ENCODE measurements at places on chromosomes 13 and 19.

DNA sequence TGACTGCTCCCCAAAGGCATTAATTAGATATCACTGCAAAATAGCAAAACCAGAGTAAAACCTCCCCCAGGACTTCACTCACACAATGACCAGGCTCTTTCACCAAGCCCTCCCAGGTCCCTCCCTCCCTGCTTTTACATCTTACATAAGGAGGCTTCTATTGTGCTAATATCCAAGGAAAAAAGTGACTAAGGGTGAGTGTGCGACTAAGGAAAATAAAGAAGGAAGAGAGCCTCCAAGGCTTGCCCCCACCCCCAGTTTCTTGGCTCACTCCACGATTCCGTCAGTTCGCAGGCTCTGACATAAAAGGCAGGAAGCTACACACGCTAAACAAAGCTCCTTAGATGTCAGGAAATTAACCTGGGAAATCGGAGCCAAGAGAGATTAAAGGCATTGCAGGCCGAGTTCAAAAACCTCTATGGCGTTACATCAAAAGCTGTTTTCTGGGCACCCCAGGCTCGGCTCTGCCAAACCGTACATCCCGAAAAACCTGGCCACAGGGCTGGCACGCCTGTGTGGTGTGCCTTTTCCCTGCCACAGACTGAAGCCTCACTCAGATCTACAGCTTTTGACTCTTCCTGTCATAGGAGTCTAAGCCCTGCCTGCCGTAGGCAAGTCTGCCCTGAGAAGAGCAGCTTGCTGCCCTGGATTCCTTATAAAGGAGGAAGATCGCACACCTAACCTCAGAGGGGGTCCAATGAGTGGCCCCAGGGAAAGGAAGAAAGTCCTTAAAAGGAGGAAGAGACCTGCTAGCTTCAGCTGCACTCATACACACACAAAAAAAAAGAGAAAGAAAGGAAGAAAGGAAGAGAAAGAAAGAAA is 67.0 kb upstream of the SERP2 start:
- DNase-seq = no peak

DNA sequence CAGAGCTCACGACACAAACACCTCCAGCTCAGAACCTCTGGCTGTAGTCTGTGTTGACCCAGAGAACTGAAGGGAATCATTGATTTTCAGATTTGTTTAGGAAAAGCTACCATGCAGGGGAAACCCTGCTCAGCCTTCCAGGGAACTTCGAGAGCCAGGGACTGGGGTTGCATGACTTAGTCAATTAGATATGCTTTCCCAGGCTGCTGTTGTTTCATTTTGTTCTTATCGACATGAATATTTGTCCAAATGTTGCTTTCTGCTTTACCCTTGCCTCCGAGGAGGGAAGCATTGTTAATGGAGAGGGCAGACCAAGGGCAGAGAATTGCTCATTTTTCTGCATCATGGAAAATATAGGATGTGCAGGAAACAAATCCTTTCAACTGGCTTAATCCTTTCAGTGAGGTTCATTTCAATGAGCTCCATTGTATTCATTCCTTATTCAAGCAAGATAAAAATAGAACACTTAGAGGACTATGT is 82.5 kb downstream of the KLF5 start:
- no peak for DNase-seq

DNA sequence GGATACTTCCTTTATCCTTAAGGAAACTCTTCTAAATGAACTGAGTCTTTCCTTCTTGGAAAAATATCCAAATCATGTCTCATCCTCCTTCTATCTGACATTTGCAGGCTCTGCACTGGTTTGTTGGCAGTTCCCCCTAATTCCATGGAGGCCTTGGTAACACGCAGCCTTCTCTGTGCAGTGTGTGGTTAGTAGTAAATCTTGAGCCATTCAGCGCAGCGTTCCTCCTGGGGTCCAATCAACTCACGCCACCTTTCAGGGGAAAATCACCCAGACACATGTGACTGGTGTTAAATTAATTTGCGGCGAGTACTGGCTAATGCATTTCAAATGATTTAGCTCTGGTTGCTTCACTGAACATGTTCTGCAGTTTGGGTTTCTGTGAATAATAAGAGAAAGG is 21.0 kb upstream of the CBY2 start:
- DNase-seq = no peak

DNA sequence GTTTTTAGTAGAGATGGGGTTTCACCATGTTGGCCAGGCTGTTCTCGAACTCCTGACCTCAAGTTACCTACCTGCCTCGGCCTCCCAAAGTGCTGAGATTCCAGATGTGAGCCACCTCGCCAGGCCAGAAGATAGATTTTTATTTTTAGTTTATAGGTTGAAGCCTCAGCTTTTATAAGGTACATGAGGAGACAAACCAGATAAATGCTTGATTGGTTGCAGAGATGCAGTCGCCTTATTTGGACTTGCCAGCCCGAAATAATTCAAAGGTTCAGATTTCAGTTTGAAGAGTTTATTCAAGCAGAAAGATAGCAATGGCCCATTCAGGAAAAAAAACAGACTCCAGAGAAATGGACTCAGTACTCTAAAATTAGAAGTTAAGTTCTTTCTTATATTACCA is 3.1 kb downstream of the ZNF69 start:
- no peak for DNase-seq
